ENCODE measurements at places on chromosomes 7 and 10.

- no peak for DNase-seq
Measured at GRCh38 chr10:93211991-93212390, 138.3 kb downstream of the CYP26A1 start.

DNA sequence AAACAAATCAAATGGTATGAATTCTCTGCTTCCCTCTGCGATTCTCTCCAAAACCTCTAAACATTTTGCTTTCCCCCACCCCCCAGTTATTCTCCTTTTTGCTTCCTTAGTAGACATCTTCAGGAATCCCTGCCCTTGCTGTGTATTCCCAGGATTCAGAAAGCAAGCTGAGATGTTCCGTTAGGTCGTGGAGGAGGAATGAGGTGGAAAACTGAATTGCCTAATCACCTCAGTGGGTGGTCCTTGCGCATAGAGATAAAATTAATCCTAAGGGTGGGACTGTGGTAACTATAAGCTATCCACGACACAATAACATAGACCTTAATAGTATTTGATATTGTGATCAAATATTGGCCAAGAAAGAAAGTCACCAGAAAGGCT lies 49.1 kb upstream of the SEMA3C start:
- no peak for DNase-seq

- peak; percentile 80 for DNase-seq
Measured at GRCh38 chr10:26386781-26387180, 51.4 kb upstream of the APBB1IP start.

DNA sequence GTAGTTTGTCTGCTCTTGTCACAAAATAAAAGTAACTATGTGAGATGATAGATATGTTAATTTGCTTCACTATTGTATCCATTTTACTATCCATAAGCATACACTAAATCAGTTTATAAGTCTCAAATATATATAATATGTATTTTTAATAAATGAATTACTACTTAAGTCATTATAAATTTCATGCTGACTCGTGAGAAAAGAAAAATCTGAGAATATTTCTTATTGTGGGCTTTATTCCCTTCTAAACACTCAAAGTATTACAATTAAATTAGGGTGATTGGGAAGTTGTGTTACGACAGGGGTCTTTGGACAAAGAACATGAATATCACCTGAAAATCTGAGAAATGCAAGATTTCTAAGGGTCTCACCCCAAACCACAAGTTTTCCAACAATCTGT lies 48.7 kb upstream of the RELN start:
- DNase-seq: no peak

DNA sequence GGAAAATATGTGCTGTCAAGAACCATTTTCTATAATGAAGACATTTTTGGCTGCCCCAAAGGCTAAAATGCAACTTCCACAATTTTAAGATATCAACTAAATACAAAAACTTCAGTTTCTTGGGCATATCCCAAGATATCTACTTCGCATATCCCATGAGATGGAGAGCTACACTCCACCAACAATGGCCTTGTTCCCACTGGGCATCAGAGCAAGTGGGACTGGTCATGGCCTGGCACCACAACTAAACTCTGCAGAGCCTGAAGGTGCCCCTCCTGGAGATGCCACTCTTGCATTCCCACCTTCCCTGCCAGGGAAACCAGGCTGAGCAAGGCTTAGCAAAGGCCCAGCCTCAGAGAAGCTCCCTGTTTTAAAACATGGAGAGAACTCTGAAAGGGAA lies 75.8 kb upstream of the LRRC17 start:
- no peak for DNase-seq

GRCh38 chr7:54545241-54545563 lies 3.0 kb downstream of the VSTM2A start:
- DNase-seq: no peak

- no peak for DNase-seq
Measured at GRCh38 chr10:22803261-22803885, 89.0 kb upstream of the PIP4K2A start.

DNA sequence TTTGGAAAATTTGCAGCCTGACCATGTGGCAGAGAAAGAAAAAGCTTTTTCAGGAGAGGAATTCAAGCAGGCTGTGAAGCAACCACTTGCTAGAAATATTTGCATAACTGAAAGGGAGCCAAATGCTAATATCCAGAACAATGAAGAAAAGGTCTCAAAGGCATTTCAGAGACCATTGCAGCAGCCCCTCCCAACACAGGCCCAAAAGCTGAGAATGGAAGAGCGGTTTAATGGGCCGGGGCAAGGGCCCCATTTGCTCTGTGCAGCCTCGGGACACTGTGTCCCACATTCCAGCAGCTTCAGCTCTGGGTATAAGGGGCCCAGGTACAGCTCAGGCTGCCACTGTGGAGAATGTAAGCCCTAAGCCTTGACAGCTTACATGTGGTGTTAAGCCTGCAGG lies 918.1 kb upstream of the POT1 start:
- no peak for DNase-seq
